EL (cell line): ENCODE measurements at places on chromosomes 2 and 18.

DNA sequence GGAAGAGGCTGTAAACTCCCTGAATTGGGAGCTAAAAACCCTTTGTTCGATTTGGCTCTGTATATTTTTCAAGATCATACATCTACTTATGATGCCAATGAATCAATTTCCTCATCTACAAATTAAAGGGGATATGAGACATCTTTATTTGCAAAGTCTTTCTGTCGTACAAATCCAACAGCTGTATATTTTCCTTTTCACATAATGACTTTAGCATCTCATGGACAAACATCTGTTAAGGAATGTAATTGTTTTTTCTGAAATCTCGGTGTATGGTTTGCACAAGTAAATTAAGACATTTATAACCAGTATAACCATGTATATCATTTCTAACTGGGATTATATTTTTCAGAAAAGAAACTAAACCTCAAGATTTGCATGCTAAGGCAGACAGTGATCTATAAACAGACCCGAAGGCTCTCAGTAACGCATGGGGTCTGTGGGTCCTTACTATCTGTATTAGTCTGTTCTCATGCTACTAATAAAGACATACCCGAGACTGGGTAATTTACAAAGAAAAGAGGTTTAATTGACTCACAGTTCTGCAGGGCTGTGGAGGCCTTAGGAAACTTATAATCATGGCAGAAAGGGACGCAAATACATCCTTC is 130.8 kb downstream of the SLC8A1 start:
- DNase-seq, result no peak

- DNase-seq, result no peak
These were observed 84.0 kb downstream of the DYNAP start for GRCh38 chr18:54675076-54675475.

DNA sequence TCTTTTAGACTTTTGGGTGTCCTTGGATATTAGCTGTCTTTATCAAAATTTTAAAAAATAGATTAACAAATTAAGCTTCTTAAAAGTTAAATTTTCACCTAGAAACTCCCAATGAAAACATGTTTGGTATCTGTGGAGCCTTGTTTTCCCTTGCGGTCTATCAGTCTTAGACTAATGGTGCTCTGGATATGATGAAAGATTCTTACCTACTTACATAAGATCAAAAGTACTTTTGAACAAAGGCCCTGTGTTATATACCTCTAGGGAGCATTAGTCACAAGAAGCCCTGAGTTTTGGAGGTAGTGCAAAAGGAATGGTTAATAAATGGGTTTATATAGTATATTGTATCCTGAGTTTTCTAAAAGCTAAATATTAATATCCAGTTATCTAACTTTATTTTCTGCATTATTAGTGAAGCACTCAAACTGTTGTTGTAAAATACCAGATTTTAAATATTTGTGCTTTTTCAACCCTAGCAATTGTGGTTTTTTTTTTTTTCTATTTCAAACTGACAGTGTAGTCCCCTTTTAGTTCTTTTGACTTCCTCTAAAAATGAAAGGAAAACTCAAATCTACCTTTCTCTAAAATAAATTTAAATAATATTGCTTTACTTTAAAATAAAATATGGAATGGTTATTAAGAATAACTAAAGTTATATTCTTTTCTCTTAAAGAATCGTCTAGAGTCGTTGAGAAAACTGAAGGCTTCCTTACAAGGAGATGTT is 18.1 kb downstream of the NDC80 start:
- no peak for DNase-seq

GRCh38 chr2:71082402-71083252 is 14.2 kb downstream of the NAGK start:
- DNase-seq, result no peak

DNA sequence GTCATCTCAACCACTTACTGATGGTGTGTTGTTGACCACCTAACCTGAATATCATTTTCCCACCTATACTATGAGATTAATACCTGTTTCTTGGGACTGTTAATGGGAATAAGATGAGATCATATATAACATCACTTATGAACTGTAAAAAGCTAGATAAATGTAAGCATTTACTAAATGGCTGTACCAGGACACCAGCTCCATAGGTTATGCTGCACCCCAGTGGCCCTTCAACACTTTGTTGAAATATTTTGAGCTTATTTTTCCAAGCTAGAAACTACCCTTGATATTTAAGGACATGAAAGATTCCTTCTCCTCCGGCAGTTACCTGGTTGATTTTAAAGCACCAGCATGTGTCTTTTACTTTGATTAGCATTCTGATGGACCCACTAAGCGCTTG is 138.0 kb upstream of the CDCA7 start:
- no peak for DNase-seq

GRCh38 chr18:75654851-75655751 is 227.6 kb upstream of the SMIM21 start:
- no peak for DNase-seq
